ENCODE measurements at places on chromosomes 11 and 22.
A peak's percentile ranks its signal among the peaks of the same experiment; 100 is the strongest.

GRCh38 chr11:120064341-120064740 lies 73.6 kb downstream of the TRIM29 start:
- DNase-seq: no peak

DNA sequence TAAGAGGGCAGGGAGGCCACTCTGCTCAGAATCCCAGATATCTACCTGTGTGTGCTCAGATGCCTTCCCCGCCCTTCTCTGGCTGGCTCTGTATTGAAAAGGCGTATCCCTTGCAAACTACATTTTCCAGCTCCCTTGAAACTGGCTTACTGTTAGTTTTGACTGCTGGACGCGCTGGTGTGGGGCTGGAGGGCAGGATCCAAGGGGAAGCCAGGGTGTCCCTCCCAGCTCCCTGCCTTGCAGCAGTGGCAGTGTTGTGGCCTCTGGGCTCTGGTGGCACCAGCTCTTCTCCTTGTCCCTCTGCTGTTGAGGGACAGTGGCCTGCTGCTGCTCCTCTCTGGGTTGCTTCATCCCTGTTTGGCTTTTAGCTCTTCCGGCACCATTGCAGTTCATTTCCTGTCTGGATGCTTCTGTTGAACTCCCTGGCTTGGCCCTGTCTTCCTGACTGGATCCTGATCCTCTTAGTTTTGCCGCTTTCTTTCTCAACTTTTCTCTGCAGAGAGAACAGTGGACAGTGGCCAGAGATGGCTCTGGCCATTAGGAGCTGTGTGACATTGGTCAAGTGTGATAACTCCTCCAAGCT lies 107.1 kb upstream of the PARVA start:
- DNase-seq: no peak

DNA sequence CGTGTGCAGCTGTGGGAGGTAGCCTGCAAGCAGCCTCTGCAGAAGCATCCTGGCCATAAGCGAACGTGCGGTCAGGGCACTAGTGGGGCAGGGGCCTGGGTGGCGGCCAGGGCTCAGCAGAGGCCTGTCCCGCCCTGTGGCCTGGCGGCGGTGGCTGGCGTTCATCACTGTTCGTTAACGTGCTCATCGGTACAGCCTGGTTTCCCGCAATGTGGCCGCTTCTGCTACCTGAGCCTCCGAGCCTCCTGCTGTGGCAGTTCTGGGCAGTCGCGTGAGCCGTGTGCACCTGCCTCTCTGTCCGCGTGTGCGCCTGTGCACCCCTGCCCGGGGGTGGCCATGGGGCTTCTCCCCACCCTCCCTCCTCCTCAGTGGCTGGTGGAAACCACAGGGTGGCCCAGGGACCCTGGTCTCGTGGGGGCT lies 117.9 kb downstream of the KCNQ1OT1 start:
- no peak for DNase-seq

- no peak for DNase-seq
Measured at GRCh38 chr11:68002575-68002937, 1.3 kb downstream of the UNC93B1 start.

DNA sequence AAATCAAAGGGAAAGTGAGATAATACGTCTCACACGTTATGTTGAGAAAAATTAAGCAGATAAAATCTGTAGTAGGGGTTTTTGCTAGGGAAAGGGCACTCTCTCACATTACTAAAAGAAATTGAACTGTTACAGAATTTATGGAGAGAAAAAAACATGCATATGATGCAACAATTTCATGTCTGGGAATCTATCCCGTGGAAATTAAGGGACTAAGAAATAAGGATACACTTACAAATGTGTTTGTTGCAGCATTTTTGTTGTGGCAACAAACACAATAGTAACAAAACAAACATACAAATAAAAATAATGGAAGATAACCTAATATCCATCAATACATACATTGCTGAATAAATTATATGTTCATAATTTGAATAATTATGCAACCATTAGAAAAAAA lies 96.3 kb upstream of the ZBED5 start:
- DNase-seq: no peak

- DNase-seq: no peak
Measured at GRCh38 chr22:49462291-49462690, 365.4 kb downstream of the BRD1 start.

DNA sequence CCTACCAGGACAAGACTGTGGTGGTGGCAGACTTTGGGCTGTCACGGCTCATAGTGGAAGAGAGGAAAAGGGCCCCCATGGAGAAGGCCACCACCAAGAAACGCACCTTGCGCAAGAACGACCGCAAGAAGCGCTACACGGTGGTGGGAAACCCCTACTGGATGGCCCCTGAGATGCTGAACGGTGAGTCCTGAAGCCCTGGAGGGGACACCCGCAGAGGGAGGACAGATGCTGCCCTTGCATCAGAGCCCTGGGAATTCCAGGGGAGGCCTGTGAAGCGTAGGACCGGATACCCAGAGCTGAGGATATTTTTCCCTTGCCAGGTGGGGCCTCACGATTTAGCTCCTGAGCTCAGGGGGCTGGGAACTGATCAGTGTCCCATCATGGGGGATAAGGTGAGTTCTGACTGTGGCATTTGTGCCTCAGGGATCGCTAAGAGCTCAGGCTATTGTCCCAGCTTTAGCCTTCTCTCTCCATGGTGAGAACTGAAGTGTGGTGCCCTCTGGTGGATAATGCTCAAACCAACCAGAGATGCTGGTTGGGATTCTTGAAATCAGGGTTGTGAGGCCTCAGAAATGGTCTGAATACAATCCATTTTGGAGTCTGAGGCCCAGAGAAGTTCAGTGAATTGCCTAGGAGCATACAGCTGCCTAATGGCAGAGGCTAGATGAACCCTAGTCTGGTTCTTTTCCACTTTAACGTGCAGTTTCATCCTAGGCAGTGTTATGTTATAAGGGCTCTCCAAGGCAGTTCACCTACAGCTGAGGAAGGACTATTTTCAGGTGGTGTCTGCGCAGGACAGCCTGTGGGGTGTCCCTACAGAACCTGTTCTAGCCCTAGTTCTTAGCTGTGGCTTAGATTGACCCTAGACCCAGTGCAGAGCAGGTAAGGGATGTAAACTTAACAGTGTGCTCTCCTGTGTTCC lies 19.5 kb downstream of the PIK3IP1 start:
- peak; percentile 32 for DNase-seq

DNA sequence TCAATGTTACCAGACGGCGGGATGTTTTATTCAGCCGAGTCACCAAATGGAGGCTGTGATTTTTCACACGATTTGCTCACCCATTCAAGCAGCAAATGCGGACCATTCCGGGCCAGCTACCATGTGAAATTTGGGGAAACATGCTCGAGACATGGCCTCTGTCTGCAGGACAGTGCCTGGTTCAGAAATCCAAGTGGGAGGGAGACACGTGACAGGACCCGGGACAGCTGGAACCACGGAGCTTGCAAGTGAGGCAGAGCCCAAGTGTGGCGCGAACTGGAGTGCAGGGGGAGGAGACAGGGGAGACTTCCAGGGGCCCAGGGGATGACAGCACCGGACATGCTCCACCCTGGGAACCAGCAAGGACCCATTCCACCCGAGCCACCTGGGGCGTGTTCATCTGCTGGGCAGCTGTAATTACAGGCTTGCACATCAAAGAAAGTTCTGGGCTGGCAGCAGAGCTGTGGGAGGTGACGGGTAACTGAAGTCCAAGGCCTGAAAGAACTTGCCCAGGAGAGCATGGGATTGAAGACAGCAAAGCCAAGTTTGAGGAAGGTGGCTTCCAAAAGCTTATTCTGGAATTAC lies 16.5 kb downstream of the CERK start:
- no peak for DNase-seq

GRCh38 chr11:6941970-6942369 lies 15.7 kb downstream of the ZNF215 start:
- DNase-seq: no peak

- no peak for DNase-seq
Measured at GRCh38 chr11:114398303-114398920, 1.9 kb downstream of the C11orf71 start.

DNA sequence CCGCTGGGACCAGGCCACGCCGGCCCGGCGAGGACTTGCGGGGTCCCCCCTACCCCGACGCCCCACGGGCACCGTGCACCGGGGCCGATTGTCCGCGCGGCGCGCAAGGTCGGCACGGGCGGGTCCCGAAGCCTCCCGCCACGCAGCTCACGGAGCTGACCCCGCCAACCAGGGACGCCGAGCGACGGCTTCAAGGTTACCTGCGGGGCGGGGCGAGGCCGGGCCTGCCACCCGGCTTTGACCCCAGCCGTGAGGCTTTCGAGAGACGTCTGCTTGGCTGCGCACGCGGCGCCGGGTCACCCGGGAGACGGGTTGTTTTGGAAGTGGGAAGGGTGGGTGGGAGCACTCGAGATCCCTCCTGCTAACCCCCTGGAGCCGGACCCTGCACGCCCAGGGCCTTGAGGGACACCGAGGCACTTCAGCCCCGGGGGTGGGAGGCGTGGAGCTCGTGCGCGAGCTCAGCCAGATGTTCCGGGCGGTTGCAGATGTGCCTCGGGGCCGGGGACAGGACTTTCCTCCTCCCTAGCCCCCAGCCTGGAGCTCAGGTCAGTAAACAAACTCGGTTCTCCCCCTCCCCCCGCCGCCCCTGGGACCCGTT lies 3.2 kb upstream of the WNT11 start:
- no peak for DNase-seq

DNA sequence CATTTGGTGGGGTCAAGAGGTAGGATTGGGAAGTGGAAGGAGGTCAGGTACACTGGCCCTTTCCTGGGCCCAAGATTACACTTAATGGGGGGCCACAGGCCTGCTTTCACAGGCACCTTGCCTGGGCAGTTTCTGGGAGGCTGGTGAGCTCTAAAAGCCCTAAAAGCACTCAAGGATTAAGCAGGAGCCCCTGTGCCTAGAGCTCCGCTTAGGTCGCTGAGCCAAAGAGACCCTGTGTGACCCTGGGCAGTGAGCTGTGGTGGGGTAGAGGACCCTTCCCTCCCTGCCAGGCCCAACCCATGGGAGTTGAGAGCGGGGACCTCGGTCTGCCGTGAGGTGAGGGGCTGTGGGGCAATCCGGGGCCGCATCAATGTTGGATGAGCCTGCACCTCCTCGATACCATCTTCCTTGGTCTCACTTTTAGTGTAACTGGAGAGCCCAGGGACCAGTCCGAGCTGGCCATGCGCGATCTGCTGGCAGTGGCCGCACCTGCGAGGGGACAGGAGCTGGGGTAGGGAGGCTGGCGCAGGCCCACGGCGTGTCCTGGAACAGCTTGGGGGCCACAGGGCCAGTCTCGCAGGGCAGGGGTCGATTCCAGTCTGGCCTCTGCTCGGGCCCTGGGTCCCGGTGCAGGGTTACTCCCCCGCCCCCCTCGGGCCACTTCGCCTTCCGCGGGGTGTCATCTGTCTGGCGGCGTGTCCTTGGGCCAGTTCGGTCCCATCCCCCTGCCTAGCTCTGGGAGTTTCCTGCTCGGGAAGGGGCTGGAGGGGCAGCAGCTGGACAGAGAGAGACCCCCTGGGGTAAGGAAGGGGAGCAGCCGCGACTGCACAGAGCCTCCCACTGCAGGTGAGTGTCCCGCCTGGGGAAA lies 44.3 kb downstream of the EIF3F start:
- DNase-seq: no peak

- no peak for DNase-seq
Measured at GRCh38 chr11:78149646-78150045, 10.2 kb upstream of the ALG8 start.

GRCh38 chr22:47301820-47302475 lies 539.5 kb downstream of the TBC1D22A start:
- DNase-seq: no peak

GRCh38 chr11:12073436-12073835 lies 37.0 kb upstream of the MICAL2 start:
- no peak for DNase-seq

- no peak for DNase-seq
Measured at GRCh38 chr11:116994195-116994594, 104.0 kb downstream of the SIK3 start.

DNA sequence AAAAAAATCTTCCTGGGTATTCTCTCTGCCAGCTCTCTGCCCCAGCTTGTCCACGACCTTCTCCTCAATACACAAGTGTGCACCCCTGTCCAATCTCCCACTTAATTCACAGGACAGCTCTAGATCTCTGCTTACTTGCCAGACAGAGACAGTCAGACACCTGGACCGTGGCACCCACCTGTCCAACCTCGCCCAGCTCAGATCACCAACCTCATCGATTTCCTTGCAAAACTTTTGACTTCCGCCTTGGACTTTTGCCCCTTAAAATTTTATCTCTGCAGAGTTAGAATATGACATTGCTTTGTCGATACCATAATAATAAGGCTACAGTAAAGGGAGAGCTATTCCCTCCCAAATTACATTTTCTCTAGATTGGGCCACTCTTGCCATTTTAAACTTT lies 10.4 kb downstream of the LMF2 start:
- no peak for DNase-seq

DNA sequence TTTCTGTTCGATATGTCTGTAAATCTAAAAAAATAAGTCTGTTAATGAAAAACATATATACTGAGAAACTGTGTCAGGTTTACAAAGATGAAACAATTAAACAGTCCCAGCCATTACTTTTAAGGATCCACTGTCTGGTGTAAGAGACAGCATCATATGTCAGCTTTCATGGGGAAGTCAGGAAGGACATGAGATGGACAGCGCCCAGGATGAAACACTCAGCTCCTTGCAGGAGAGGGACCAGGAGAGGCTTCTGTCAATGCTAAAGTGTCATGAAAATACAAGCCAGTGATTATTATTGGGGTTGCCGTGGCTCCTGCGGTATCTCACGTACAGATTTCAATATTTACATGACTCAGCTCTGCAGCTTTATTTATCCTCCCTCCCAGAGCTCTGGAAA lies 1524.6 kb downstream of the TBC1D22A start:
- no peak for DNase-seq

- DNase-seq: no peak
Measured at GRCh38 chr22:25666308-25666707, 75.7 kb upstream of the MYO18B start.

- DNase-seq: no peak
Measured at GRCh38 chr11:13051257-13051656, 42.1 kb downstream of the RASSF10 start.

DNA sequence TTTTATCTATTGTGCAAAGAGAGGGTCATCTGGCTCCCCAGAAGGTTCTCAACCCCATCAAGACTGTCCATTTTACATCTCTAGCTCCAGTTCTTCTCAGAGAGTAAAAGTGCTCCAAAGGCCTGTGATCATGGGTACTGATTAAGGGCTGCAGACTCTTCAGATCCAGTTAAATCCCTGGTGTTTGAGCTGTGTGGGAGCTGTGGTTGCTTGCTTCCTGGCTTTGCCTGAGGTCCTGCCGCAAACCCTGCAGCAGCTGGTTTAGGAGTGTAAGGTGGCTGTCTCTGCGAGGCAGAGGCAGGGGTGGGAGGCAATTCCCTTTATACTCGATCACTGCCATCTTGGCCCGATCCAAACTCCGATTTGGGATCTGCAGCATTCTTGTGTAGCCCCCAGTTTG lies 1.2 kb downstream of the MRPL17 start:
- DNase-seq: no peak

DNA sequence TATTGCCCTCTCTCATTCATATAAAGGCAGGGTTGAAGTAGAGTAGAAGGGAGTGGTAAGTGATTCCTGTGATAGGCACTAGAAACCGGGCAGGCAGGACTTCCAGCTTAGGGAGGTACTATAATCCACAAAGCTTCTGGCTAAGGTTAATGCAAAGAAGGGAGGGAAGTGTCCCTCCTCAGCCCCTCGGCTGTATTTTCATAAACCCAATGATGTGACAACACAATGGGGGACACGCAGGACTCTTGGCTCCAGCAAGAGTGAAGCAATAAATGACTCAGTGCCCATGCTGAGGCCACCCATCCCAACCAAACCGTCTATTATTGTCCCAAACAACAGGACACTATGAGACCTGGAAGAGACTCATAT lies 90.7 kb downstream of the ETS1 start:
- DNase-seq: no peak
